ENCODE measurements at places on chromosomes 4 and X.
A peak's percentile ranks its signal among the peaks of the same experiment; 100 is the strongest.

GRCh38 chr4:67723949-67724348 is 23.0 kb upstream of the UBA6 start:
- DNase-seq = no peak

GRCh38 chrX:134538316-134538715 is 78.4 kb downstream of the HPRT1 start:
- no peak for DNase-seq

GRCh38 chr4:90024519-90024918 is 102.7 kb upstream of the CCSER1 start:
- DNase-seq = no peak

DNA sequence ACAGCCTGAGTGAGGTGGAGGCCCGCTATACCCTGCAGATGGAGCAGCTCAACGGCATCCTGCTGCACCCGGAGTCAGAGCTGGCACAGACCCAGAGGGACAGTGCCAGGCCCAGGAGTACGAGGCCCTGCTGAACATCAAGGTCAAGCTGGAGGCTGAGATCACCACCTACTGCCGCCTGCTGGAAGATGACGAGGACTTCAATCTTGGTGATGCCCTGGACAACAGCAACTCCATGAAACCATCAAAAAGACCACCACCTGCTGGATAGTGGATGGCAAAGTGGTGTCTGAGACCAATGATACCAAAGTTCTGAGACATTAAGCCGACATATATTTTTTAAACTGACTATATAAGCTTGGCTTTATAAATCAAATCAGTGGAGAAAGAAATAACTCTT is 73.3 kb upstream of the HHIP start:
- no peak for DNase-seq

DNA sequence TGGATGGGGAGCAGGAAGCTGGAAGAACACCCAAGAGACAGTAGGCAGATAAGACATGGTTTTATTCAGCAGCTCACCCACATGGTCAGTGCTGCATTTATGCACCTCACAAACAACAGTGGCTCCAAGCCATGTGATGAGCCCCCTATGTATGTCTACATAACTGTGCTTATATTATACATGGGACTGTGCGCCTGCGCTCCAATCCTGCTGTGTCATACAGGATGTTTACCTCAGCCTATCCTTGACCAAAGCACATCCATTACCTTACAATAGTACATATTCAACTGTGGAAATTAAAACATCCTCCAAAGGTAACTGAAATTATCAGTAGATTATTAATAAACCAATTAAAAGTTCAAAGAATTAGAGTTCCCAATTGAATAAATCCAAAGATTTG is 44.1 kb upstream of the SGMS2 start:
- DNase-seq = no peak

GRCh38 chr4:79597266-79597665 is 189.2 kb upstream of the GK2 start:
- no peak for DNase-seq

DNA sequence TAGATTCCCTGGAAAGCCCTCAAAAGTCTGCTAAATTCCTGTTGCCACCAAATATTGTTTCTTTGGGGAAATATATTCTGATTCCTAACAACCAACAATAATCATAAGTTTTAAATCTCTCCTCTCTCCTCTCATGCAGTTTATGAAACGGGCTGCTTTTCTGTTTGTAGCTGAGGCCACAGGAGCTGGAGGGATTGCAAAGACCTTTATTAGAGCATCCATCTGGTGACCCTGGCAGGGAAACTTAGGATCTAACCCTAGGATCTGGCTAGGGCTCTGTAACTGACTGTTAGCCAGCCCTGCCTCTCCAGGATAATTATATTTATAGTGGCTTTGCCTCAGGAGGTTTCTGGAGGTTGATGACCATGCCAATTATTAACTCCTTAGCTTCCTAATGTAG is 56.9 kb downstream of the SMAD1 start:
- no peak for DNase-seq

DNA sequence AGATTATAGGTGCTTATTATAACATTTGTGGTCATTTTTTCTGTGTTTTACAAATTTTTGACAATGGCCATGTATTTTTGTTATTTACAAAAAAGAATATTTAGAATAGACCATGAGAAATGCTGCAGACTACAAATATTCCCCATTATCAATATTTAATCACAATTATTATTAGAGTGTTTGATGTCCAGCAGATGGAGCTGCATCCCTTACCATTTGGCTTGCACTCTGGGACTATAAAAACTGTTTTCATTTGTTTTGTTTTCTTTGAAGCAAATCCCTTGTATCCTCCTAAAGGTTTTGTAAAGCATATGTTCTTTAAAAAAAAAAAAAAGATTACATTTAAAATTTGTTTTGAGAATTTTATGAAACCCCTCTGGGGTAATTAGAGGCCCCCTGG is 85.6 kb upstream of the CXorf66 start:
- no peak for DNase-seq

- no peak for DNase-seq
Observed at GRCh38 chrX:77436682-77437081, 10.5 kb upstream of the FGF16 start.

GRCh38 chrX:40199704-40200103 is 101.9 kb upstream of the BCOR start:
- no peak for DNase-seq

- DNase-seq = no peak
Observed at GRCh38 chrX:151694661-151695582, at the start of gene PRRG3. TSS of gene PRRG3 (plus strand) at chrX:151695458. CDS start at chrX:151698815, 3,357 bp downstream.

GRCh38 chrX:115650449-115650848 is 89.5 kb downstream of the PLS3 start:
- DNase-seq = no peak

DNA sequence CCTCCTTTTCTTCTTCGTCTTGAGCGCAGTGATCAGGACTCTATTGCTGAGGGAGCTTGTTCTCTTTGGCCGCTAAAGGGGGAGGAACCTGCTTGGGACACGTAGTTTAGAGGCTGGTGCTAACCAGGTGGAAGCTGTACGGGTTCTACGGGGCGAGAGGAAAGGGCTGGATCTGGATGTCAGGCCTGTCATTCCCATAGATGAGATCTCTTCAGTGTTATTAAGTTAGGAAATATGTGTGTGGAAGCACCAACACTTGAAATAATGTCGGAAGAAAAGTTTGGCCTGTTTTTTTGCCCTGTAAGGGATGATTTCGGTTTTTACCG is 643 bp downstream of the SRP72 start:
- peak; percentile 68 for DNase-seq

- no peak for DNase-seq
Observed at GRCh38 chrX:63738696-63739095, 46.3 kb downstream of the ARHGEF9 start.

DNA sequence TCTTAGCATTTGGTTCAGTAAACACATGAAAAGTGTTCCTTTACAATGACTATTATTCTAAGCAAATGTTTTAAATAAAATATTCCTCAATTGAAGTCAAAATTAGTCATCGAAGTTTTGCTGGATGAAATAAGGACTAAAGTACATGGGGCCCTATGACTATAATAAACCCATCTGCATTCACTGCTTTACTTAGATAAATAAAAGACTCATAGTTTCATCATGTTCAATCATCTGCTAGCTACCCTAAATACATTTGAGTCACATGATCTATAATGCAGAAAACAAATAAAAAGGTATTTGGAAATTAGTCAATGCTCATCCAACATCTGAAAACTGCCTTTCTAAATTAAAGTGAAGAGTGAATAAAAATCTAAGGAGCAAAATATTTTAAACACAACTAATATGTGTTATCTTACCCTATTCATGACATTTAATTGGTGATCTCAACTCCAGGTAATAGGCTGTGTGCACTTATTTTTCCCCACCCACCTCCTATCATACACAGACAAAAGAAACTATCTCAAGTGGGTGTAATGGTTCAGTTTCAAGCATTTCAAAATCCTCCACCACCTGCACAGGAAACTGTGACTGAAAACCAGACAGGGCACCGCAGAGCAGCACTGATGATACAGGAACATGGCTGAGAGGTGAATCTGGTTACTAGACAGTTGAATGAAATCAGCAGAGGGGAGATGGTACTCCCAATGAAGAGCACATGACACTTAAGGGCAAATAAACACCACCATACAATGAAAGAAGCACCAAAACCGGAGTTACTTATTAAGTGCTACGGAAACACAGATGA is 78.6 kb downstream of the CAMK2D start:
- no peak for DNase-seq

DNA sequence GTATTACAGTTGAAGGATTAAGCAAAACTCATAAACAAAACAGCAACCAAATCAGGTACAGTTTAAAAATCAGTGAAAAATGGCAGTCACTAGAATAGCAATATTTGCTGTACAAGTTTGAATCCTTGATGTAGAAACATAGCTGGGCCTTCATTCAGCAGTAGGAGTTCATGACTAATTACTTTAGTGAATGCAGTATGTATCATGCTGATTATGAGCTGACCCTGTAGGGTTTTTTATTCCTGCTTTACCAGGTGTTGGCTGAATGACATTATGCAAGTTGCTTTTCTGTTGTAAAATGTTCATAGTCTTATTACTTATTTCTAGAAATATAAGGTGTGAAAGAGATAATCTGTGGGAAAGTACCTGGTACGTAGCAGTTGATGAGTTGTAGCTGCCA is 179.6 kb downstream of the CCSER1 start:
- DNase-seq = no peak

DNA sequence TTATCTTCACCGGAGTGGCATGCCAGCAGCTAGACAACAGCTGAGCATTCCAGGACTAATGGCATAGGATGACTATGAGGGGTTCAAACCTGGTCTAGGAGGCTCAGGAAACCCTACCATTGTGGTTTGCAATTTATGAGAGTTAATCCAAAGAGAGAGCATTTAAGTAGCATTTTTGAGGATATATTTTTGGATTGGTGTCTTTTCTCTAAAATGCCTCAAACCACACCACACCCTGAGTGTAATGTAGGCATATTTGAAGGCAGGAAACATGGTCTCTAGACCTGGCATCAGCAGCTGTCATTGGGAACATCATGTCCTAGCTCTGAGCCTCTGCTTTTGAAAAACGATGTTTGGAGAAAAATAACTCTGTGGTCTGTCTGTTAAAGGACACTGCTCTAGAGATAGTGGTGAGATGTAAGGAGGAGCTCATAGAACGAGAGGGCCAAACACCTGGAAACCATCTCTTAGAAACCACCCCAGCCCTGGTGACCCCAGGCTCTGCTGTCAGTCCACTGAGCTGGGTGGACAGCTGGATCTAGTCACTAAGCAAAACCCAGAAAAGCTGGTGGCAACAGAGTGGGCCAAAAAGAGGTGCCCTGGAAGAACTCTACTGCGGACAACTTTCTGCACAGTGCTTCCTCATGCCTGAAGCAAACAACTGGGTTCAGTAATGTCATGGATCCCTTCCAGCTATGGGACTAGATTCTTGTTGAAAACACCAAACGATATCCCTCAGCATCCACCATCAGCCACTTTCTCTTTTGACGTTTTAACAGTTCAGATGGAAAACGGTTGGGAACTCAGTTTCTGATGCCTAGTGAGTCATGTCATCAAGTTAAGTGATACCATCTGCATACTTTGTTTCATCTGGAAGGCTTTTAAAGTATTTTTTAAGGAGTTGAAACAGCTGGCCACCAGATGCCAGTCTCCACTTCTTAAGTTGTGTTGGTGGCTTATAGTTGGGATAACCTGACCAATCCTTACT is 100.2 kb upstream of the C1QTNF7 start:
- no peak for DNase-seq

DNA sequence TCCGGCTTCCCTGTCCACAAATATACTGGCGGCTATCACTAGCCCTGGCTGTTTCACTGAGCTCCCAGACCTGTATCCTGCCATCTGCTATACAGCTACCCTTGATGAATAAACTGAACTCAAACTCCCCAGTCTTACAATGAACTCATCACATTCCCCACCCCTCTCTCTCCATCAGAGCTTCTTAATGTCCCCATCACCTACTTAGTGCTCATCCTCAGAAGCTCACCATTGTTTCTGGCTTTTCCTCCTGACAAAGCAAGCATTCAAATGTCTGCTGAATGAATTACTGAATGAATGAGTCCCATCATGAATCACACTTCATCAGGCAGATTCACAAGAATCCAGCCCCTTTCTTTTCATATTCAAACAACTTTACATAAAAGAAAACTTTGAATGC is 5.7 kb upstream of the DGAT2L6 start:
- DNase-seq = no peak

DNA sequence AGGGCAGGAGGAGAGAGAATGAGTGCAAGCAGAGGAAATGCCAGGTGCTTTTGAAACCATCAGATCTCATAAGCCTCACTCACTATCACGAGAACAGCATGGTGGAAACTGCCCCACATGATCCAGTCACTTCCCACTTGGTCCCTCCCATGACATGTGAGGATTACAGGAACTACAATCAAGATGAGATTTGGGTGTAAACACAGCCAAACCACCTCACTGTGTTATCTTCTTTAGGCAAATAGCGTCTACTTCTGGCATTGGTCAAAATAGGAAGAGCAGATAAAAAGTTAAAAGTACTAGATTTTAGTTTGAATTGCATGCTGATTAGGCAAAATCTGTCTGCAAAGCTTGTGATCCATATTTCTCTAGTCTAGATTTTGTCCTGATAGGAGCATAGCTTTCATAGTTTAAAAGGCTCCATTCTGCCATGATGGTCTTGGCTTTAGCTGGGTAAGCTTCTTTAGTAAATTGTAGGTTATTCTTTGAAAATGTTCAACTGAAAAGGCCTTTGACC is 267.5 kb downstream of the NKX6-1 start:
- no peak for DNase-seq

DNA sequence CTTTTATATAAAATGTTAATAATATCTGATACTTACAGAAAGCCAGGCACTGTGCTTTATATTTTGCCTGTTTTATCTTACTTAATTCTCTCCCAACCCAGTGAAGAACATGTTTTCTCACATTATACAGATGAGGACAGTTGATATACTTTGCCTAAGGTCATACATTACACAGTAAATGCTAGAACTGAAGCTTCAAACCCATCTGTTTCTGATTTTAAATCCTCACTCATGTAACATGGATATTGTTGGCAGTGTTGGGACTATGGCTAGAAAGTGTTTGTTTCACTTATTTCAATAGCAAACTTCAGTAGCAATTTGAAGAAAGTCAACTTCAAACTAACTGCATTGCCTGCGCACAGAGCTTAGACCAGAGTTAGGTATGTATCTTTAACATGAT is 57.4 kb downstream of the RAPGEF2 start:
- DNase-seq = no peak

- DNase-seq = peak; percentile 72
Observed at GRCh38 chr4:141636771-141637460, 533 bp downstream of the IL15 start.
